Central memory CD8-positive, alpha-beta T cell (primary cell): ENCODE measurements at places on chromosomes 6 and 20.

GRCh38 chr20:2952766-2953165, 79.5 kb downstream of the PTPRA start:
- DNase-seq = no peak

DNA sequence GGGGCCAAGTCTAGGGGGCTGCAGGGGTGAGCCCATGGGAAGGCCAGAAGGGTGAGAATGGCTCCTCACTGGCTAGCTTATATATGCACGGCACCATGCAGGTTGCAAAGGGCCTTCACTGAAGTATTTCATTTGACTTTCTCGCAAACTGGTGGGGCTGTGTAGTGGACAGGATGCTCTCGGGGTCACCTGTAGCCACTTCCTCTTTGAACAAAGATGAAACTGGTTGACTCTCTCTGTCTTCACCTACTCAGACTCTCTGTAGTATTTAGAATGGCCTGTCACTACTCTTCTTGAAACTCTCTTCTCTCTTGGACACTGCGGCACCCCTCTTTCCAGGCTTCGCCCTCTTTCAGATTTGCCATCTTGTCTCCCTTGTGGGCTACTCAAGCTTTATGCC, 560.5 kb downstream of the PKHD1 start:
- no peak for DNase-seq

DNA sequence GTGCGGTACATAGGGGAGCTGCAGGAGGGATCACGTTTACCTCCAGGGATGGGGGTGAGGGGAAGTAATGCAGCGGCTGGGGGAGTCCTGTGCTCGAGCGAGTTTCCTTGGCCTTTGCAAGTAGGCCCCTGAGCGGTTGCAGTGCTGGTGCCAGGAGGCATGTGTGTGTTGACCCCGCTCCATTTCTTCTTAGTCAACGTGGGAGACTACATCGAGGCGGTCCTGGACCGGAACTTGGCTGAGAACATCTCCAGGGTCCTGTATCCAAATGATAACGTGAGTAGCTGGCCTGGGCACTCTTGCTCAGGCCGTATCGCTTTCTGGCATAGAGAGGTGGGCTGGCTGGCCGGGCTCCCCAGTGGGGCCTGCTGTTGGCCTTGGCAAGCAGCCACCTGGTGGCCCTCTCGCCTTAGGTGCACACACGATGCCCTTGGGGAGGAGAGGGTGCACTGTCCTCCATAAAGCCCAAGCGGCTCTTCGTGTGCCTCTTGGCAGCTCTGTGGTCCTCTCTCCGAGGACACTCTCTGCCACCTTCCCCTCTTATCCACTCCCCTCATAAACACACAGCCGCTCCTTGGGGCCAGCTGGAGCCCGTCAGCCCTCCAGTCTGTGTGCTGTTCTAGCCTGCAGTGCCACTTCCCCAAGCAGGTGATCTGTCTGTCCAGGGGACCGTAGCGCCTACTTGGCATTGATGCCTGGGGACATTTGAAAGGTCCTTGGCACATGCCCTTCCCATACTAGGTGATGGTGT, 29.3 kb downstream of the PYGB start:
- DNase-seq = no peak

DNA sequence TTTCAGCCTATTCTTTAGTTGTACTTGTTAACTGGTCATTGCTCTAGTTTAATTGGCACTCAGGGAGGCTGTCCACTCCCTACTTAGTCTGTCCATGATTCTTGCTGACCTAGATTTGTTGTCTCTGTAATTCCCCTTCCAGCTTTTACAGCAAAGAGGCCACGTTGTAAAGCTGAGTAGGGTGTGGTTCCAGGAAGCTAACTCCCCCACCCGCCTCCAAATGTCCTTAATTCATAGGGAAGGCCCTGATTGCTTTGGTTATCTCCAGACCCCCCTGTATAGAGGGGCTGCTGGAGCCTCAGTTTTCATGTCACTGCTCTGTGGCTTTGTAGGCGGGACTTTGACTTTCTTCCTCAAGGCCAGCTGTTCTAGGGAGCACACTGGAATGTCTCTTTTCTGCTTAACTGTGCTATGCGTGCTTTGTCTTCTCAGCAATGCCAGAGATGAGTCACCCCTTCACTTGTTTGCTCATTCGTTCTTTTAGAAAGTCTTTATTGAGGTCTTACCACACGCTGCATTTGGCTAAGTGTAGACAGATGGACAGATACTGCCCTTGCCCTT, 175.1 kb upstream of the JAG1 start:
- DNase-seq = no peak

DNA sequence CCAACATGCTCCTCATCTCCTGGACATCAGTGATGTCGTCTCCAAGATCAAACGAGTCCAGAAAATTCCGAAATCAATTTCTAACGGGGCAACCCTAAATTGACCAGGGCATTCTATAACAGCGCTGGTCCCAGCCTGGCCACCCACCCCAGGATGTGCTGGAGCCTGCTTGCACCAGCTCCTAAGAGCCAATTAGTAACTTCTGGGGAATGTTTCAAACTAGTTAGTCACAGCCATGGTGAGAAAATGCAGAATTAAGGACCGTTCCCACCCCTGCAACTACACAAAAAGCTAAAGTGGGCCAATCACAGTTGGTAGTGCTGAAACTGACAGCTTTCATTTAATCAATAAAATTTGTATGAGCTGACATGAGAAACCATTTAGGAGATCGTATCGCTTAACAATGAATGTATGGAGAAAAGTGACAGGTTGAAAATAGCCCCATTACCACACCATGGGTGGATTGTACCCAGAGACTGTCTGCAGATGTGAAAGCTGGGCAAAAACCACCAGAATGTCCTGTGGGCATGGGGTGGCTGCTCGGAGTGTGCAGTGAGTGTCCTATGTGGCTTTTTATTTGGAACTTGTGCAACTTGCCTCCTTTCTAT, 165.7 kb upstream of the AFDN start:
- DNase-seq = no peak

DNA sequence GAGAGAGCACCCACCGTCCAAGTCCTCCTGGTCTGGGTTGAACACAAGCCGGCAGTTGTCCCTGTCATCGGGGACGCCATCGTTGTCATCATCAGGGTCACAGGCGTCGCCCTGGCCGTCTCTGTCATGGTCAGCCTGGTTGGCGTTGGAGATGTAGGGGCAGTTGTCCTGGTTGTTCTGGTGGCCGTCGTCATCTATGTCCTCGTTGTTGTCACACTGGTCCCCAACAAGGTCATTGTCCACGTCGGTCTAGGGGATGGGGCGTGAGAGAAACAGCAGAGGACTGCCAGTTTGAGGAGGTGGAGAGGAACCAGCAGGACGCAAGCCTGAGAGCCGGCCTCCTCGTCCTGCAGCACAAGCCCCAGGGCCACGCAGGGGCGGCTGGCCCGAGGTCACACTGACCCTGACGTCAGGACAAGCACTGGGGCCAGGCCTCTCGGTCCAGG, 28.5 kb downstream of the THBS2 start:
- no peak for DNase-seq
